ENCODE measurements at places on chromosomes 4 and X.

DNA sequence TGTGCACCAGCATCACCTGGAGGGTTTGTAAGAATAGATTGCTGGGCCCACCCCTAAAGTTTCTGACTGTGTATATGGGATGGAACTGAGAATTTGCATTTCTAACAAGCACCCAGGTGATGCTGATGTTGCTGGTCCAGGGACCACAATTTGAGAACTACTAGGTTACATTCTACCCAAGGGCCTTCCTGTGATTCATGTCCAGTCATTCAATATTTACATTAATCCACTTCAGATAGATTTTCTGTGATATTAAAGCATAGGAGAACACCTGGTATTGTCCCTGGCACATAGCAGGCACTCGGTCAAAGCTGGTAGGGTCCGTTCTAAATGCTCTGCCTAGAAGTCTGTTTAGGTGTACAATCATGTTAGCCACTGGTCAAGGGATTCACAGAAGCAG is 19.5 kb upstream of the XPNPEP2 start:
- no peak for DNase-seq

- DNase-seq, result no peak
Measured at GRCh38 chrX:103373581-103373980, 2.8 kb upstream of the BEX3 start.

GRCh38 chrX:7100022-7100421 is 47.5 kb upstream of the STS start:
- no peak for DNase-seq

GRCh38 chrX:140391313-140391712 is 113.6 kb downstream of the SOX3 start:
- DNase-seq, result no peak

GRCh38 chr4:186061921-186062320 is 7.0 kb upstream of the TLR3 start:
- DNase-seq, result no peak

DNA sequence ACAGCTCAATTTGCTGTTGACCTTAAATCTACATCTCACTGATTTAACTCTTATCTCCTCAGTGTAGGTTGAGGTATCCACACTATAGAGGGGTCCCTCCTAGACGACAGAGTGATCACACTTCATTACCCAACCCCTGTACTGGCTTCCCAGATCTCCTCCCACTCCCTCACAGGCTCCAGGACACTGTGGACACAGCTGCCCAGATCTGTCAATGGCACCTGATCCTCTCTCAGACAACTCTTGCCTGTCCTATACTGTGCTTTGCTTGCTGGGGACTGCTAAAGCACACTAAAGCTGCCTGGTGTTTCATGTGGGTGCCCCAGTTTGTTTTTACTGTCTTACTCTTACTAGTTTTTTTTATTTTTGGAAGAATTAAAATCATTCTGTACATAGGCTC is 27.9 kb downstream of the RAB40AL start:
- DNase-seq, result no peak

- DNase-seq, result no peak
Measured at GRCh38 chr4:76212851-76213414, 691 bp downstream of the SCARB2 start.

GRCh38 chrX:84322083-84322827 is 134.3 kb upstream of the RPS6KA6 start:
- DNase-seq, result no peak

GRCh38 chr4:17797808-17798207 is 12.7 kb downstream of the DCAF16 start:
- no peak for DNase-seq

DNA sequence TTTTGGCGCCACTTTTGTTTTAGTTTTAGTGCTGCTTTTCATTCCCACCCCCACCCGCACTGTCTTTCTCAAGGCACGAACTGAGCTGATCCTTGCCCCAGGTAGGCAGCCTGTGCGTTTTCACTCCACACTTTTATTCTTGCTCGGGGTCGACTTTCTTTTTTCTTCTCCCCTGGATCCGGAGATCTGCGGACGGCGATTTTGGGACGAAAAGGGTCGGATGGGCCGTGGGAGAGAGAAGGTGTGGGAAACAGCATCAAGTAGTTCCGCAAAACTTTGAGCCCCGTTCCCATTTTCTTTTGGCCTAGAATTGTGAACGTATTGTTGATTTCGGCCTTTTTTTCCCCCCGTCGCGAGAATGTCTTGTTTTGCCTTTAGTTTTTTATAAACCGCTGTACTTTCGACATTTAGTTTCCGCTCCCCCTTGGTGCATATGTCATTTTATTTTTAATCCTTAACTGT is 531 bp downstream of the STAG2 start:
- DNase-seq, result peak; percentile 2

GRCh38 chr4:38114386-38115150 is 154.4 kb downstream of the PTTG2 start:
- peak; percentile 64 for DNase-seq

- no peak for DNase-seq
Measured at GRCh38 chrX:71301195-71301924, at the start of gene ITGB1BP2. Gene ITGB1BP2 (plus strand): TSS chrX:71301750. CDS start chrX:71301807, 57 bp downstream.

- DNase-seq, result no peak
Measured at GRCh38 chr4:155559915-155560314, 106.7 kb upstream of the GUCY1A1 start.

DNA sequence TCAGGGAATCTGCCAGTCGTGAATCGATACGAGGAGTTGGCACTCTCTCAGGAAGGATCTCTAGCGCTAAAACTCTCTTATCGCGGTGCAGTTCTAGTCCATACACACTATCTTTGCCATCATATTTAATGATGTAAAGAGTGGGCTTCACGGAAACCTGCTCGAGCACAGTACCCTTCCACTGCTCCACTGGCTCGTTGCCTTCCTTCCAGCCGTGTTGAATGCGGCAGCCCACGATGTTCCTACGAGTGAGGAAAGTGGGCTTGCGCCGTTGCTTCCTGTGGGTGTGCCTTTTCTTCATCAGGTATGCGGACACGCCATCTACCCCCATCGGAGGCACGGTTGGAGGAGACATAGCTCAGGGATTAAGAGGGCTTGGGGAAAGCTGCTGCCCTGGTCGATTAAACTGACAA is 661 bp downstream of the SPIN4 start:
- DNase-seq, result no peak

DNA sequence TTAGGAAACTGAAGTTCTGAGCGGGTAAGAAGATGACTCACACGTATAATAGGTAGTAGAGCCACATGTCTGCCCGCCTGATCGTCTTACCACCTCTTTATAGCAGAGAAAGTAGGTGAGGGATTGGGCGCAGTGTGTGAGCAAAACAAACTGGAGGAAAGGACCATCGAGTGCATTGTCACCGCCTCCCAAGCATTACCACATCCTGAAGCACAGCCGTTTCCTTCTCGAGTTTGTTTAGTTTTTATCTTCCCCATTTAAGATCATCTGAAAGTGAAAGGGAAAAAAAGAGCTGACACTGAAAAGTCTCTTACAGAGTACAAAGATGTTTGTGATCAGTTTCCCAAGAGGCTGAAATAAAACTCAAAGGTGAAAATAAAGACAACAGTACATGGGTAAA is 14.8 kb downstream of the PDK3 start:
- DNase-seq, result peak; percentile 35

DNA sequence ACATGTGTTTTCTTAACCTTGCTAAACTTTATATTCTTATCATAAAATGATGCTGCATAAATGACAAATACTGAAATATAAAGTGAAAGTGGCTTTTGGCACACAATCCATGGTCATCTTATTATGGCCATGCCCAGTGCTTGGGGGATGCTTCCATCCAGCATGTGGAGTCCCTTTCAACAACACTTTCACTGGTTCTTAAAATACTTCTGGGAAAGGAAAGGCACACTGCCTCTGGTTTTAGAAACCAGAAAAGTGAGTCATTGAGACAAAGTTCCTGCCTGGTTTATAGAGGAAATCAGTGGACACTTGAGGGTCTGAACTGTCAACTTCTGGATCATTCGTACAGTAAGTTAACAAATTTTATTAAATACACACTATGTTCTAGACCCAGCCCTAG is 248.0 kb upstream of the ADAMTS3 start:
- no peak for DNase-seq

GRCh38 chr4:62495032-62495431 is 1294.9 kb downstream of the ADGRL3 start:
- no peak for DNase-seq

DNA sequence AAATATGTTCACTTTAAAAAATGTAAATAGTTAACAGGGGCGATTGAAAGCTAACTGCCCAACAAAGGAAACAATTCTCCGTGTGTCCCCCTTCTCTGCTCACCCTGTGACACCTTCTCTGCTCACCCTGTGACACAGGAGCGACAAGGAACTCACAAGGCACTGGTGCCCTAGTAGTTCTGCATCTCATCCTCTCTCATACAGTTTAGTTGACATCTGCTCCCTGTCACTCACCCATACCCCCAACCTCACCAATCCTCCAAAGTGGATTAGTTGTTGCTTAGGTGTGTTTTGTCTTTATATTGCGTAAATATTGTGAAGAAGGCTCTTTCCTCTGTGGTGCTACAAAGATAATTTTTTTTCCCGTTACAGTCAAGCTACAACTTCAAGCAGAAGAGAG is 46.4 kb downstream of the NUDT6 start:
- DNase-seq, result no peak

DNA sequence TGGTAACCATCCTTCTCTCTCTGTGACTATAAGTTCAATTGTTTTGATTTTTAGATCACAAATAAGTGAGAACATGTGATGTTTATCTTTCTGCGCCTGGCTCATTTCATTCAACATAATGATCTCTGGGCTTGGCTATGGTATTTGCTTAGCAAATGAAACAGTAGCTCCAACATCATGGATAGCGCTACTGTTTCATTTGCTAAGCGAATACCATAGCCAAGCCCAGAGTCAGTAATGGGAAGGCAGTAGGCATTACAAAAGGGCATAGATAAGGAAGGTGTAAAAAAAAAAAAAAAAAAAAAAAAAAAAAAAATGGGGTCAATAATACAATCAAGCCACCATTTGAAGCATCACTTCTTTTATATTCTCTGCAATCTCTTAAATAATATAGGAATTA is 469.0 kb upstream of the ATOH1 start:
- DNase-seq, result no peak

- no peak for DNase-seq
Measured at GRCh38 chr4:1405254-1405635, 997 bp downstream of the NKX1-1 start.

DNA sequence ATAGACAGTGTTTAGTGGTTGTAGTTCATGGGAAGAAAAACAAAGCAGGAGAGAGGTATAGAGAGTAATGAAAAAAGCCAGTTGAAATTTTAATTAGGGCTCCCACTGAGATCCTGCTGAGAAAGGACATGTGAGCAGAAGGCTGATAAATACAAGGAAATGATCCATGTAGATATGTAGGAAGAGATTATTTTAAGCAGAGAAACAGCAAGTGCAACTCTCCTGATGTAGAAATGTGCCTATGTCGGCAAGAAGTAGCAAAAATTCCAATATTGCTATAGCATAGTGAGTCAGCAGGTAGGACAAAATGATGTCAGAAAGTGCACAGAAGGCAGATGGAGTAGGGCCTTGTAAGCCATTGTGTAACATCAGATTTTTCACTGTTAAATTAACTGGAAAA is 1027.3 kb downstream of the PCDH18 start:
- no peak for DNase-seq

- DNase-seq, result peak; percentile 4
Measured at GRCh38 chr4:122930862-122931261, 8.5 kb upstream of the NUDT6 start.

DNA sequence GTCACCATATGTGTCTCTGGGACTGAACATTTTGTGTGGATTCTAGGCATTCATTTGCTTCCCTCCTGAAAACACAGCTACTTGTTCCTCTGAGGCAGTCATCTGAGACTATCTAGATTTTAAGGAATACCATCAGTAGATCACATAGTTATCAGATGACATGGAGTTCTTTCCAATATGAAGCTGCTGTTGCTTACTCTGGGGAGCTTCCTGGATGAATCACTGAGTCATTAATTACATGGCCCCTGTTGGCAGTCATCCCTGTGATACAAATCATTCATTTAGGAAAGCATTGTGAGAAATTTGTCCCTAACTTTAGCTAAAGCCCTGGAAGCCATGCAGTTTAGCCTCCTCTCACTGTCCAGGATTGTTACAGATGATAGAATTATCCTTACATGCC is 98.2 kb upstream of the ARSJ start:
- DNase-seq, result no peak

DNA sequence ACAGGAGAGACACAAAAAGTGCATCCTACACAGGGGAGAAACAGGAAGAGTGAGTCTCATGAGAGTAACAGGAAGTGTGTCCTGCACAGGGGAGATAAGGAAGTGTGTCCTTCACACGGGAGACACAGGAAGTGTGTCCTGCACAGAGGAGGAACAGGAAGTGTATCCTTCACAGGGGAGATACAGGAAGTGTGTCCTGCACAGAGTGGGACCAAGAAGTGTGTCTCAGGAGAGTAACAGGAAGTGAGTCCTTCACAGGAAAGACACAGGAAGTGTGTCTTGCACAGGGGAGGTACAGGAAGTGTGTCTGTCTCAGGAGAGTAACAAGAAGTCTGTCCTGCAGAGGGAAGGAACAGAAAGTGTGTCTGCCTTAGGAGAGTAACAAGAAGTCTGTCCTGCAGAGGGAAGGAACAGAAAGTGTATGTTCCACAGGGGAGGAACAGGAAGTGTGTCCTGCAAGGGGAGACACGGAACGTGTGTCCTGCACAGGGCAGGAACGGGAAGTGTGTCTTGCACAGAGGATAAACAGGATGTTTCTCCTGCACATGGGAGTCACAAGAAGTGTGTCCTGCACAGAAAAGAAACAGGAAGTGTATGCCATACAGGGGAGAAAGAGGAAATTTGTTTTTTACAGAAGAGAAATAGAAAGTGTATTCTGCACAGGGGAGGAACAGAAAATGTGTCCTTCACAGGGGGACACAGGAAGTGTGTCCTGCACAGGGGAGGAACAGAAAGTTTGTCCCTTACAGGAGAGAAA is 102.0 kb downstream of the ARSF start:
- peak; percentile 45 for DNase-seq

- DNase-seq, result no peak
Measured at GRCh38 chrX:16671005-16671404, 21.0 kb downstream of the S100G start.

GRCh38 chr4:17166954-17167353 is 268.5 kb upstream of the LDB2 start:
- no peak for DNase-seq

DNA sequence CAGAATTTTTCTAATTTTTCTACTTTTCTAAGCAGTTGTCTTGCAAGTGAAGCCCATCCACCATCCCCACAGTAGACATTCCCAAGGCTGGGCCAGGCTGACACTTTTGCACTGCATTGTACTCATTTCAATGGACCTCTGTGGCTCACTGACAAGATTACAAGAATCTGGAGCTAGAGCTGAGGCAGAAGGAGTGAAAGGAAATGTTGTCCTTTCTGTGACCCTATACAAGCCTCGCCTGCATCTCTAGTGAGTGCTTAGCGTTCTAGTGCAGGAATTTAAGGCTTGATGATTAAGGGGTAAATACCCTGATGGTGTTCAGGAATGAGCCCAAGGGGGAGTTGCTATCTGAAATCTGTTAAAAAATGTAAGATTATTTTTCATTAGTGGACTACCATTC is 6.3 kb downstream of the MAGED1 start:
- no peak for DNase-seq

DNA sequence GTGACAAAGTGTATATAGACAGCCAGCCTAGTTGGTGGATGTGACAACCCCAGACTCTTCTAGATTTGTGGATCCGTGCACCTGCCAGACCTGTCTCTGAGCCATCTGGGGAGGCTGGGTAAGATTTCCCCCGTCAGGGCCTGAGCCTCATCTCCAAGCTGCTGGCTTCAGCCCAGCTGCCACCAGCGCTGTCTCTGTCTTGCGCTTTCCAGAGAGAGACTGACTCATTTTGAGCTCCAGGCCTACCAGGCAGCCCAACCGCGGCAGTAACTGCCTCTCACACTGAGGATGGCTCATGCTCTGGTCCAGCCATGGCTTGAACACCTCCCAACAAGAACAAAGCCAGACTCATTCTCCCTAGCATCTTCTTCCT is 26.4 kb downstream of the NOP14 start:
- no peak for DNase-seq
